Heart left ventricle (tissue), 16 donors: ENCODE measurements at places on chromosomes 7 and 10.

DNA sequence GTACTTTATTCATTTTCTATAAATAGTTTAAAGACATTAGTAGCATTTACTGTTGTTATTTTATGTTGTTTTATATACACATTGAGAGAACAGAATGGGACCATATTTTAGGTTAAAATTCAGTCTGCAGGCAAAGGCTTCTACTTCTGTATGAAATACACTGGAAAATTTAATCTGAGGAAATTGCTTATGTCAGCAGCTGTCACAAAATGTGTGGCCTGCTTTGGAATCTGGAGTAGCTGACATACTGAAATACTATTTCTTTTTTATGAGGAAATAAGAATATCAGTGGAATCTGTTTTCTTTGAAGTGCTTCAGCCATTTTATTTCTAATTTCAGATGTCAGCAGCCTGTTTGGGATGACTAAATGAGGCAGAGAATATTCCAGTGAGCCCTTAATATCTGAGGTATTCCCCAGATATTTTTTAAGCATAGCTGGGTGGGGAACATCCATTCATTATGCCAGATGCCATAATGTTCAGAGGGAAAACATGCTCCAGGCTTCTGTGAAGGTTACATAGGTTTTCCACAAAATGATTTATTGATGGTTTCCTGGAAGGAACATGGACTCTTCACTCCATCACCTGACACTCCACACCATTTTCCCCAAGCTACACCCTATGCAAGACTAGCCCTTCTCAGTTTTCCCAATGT, 267.1 kb downstream of the ARL4A start:
- DNase-seq: no peak

- no peak for DNase-seq
Measured at GRCh38 chr7:38070718-38071117, 107.3 kb upstream of the STARD3NL start.

GRCh38 chr7:191105-191980, 1.0 kb upstream of the FAM20C start:
- DNase-seq: peak; percentile 73

GRCh38 chr10:24311888-24312287, 103.0 kb downstream of the KIAA1217 start:
- DNase-seq: no peak

GRCh38 chr7:2553831-2554581, 1.3 kb downstream of the BRAT1 start:
- no peak for DNase-seq

DNA sequence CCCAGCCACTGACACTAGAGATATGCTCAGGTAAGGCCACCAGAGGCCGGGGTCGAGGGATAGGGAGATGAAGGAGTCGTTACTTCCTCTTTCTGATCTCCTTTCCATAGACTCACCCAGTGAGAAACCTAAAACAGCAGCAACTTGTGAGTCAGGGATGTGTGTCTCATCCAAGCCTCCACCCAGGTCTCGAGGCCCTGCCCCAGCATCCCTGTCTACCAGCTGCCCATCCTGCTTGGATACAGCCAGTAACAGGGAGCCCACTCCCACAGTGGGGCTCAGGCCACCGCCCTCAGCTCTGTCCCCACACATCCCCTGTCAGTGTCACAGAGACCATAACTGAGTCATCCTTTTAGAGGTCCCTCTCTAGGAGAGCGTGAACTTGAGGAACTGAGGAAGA, 49.6 kb upstream of the CHST15 start:
- no peak for DNase-seq

DNA sequence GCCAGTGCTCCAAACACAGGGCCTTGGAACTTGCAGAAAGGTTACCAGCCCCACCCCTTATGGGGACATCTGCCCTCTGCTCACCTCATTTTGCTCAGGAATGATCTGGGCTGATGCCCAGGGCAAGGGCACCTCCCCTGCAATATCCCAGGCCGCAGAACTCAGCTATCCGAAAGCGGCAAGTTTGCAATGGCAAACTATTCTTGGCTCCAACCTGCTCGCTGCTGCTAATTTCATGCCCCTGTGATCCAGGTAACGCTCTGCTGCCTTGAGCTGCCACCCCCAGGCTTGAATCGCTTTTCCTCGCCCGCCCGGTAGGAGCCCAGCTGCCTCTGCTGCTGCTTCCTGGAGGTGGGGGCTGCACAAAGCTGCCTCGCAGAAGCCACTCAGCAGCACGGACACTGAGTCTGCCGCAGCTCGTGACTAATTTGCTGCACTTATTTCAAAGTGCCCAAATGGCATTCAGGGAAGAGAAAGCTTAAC, 18.2 kb downstream of the SLC29A3 start:
- DNase-seq: no peak

- DNase-seq: peak; percentile 43
Measured at GRCh38 chr7:151008143-151008510, 16.2 kb downstream of the ATG9B start.

- no peak for DNase-seq
Measured at GRCh38 chr7:20348125-20348807, 17.6 kb downstream of the ITGB8 start.

- peak; percentile 79 for DNase-seq
Measured at GRCh38 chr10:71753091-71753959, 20.0 kb downstream of the VSIR start.

- no peak for DNase-seq
Measured at GRCh38 chr7:136386876-136387275, 409.7 kb upstream of the MTPN start.

DNA sequence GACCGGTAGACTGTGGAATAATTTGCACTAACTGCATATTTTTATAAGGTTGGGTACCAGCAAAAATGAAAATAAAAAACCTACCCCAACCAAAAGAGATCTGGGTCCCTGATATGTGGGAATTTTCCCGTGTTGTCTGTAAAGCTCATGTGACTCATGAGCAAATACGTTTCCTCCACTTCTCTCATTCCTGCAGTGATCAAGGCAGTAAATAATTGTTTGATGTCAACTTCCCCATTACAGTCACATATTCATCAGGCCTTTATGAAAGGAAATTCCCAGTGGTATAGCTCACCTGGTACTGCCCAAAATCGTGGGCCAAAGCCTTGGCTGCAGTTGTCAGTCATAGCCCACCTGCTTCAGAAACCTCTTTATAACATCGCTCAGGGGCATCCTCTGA, 166.0 kb upstream of the ANK3 start:
- DNase-seq: no peak

DNA sequence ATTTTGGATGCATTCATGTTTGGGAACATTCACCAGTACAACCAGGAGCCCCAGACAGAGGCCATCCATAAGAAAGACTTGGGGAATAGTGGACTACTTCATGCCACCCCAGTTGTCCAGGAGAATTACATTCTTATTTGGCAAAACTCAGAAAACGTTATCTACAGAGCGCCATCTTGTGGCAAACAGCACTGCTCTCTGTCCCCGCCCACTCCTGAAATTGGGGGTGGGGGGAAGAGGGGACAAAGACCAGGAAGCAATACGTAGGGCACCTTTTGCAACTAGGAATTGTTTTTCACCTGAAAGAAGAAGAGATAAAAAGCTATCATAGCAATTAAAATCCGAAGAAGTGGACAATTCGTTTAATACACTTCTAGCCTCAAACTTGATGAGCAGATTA, 134.6 kb upstream of the MGMT start:
- DNase-seq: no peak

DNA sequence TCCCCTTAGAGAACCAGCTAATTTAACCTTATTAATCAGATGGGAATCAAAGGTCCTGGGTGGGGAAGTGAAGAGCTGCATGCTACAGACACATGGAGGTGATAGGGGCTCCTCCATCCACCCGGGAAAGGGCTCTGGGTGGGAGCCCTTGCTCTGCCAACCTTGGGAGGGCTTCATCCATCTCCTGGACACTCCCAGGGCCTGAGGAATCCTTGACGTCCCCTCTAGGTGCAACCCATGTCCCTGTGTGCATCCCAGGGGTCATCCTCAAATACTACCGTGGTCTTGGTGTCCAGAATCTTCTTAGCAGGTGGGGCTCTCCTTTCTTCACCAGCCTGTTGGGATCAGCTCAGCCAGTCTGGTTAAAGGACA, 55.4 kb upstream of the IGFBP3 start:
- no peak for DNase-seq

GRCh38 chr10:79415736-79416577, 29.5 kb downstream of the ZCCHC24 start:
- DNase-seq: peak; percentile 27

- no peak for DNase-seq
Measured at GRCh38 chr7:12244129-12244528, 33.0 kb downstream of the TMEM106B start.

DNA sequence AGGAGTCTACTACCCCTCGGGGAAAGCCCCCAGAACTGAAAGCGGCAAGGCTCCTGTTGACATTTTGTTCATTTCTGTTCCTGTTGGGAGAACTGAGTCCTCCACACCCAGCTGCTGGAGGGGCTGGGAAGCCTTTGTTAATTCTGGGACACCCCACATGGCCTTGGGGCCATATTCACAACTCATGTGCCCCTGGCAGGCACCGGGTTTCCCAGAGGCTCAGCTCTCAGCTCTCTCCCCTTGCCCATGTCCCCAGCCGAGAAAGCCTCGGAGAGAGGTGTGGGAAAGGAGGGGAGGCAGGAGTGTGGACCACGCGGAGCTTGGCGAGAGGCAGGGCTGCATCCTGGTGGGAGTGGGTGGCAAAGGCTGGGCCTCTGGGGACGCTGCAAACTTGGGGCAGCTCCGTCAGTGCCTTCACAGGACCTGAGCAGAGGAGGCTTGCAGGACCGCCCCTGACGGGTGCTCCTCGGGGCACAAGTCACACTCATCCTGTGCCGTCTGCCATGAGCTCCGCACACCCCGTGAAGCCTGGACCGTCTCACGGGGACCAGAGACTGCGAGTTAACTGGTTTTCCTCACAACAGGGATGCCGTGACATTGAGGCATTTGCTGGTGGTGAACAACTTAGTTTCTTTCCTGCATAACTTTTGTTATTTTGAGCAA, 140.9 kb downstream of the DNAJB6 start:
- DNase-seq: no peak

GRCh38 chr7:122803323-122803722, 82.9 kb downstream of the CADPS2 start:
- no peak for DNase-seq

DNA sequence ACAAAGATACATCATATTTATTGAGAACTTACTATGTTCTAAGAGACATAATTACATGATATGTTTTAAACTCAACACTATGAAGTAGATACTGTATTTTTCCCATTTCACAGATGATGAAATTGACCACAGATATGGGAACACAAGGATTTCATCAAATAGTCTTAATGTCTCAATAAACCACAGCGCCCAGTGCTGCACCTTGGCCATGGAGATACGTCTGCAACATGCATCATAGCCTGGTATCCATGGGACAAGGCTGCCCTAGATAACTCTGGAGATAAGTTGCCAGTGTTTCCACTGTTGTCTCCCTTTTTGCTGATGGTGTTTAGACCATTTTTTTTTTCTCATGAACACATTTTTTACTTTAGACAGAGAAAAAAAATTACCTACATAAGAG, 97.5 kb downstream of the GNAT3 start:
- DNase-seq: no peak

DNA sequence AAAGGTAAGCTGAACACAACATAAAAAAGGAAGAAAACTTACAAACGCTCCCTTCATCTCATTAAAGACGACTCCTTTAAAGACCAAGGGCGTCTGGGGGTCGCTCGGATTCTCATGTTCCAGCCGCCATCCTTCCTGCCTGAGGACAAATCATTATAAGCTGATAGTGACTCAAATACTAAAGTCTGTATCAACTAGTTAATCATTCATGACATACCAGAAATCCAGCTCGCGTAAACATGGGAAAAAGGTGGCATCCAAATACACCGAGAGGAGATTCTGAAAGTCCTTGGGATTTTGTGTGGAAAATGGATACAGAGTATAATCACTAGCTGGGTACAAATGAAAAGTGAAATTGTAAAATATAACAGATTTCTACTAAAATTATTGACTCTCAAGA, 7.4 kb downstream of the PITRM1 start:
- no peak for DNase-seq

GRCh38 chr10:50322077-50322476, 70.8 kb upstream of the ASAH2 start:
- no peak for DNase-seq

DNA sequence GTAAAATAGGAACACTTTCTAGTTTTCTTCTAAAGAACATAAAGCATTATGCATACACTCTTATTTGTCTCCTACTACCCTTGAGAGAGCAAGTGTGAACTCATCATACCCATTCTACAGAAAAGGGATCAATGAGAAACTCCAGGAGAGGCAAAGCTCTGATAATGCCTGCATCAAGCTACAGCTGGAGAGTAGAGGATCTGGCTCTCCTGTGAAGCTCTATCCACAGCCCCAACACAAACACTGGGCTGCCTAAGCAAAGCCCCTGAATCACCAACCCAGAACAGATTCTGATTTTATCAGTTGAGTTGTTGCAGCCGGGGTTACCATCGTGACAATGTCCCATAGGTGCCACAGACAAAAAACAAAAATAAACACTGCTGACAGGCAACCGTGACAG, 74.9 kb downstream of the NUDCD3 start:
- no peak for DNase-seq
